ENCODE measurements at places on chromosomes 3 and 15.

DNA sequence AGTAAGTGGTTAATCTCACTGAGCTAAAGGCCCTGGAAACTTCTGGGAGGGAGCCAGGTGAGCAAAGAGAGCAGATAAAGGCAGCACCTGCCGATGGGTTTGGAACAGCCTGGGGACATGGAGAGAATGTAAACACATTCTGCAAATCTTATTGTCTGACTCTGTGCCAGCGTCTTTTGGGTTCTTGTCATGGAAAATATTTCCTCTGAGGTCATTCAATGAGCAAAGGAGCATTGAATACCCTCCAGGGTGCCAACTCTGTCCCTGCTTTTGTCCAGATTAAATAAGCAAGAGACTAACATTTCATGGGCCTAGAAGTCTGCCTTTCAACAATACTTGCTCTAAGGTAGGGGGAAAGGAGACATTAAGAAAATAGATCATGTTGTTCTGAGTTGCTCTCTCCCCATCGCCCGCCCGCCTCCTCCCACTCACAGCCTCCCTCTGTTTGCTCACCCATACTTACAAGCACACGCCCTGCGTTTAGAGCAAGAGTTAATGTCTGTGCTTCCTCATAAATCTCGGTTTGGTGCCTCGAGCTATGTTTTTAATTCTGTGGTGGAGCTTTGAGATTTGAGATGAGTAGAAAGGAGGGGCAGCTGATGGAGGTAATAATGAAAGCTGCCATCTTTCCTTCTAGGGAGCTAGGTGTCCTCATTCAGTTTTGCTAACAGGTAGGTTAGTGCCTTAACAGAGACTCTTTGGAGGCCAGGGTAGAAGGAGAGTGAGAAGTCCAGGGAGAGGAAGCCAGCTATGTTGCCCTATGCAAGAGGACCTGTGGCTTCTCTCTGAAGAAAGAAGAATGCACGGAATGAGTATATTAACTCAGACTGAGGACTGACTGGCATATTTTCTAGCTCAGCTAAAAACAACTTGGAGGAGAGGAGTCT is 132.9 kb downstream of the TPRG1 start:
- DNase-seq: peak; percentile 100

- DNase-seq: no peak
Observed at GRCh38 chr3:8210882-8211341, 290.7 kb upstream of the LMCD1 start.

DNA sequence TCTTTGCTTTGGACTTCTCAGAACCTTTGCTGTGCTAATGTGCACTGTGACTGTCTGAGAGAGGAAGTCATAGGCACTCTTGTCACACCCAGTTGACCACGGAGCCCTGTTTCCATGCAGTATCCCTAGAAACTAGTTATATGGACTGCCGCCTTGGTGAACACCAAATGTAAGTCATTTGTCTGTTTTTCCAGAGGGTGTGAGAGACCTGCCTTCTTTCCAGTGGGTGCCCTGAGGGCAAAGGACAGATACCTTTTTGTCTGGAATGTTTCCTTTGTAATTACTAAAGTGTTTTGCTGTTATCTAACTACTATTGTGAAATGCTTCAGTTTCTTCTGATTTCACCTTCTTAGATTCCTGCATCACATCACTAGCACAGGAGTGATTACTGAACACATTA is 91.8 kb downstream of the LARS2 start:
- no peak for DNase-seq

DNA sequence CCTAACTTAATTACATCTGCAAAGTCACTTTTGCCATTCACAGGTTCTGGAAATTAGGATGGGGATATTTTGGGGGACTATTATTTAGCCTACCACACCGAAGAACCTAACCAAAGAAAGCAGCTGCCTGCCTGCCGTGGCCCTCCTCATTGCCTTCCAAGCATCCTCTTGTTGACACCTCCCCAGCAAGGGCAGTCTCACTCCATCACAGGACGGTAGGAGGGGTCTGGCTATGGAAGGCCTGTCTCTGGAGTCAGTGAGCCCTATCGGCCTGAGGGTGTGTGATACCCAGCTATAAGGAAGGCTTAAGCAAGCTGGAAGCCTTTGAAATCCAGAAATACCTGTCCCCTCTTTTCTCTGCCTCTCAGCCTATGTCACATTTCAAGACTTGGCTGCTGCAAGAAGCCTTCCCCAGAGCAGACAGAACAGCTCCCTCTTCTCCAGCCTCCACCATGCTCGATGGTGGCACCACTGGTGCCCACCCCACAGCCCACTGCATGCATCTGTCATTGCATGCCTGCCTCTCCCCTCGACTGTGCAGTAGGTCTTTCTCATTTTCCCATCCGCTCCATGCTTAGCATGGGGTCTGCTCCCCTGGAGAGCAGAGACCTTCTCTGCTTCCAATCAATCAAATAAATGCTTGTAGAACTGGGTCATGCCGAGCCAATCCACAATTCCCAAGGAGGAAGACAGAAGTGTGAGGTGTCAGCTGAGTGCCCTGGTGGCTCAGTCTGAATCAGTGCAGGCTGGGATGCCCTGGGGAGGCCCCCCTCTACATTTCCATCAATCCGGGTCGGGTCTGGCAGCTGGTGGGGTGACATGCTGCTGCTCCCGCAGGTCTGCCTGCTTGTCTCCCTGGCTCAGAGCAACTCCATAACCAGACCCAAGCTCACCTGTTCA is 23.9 kb upstream of the LOXL1 start:
- no peak for DNase-seq

DNA sequence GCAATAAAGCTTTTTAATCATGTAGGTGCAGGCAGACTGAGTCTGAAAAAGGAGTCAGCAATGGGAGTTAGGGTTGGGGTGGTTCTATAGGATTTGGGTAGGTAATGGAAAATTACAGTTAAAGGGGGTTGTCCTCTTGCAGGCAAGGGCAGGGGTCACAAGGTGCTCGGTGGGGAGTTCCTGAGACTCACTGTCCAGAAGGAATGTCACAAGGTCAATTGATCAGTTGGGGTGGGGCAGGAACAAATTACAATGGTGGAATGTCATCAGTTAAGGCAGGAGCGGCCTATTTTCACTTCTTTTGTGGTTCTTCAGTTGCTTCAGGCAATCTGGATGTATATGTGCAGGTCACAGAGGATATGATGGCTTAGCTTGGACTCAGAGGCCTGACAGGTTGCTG is 13.9 kb downstream of the CCR5AS start:
- DNase-seq: no peak

DNA sequence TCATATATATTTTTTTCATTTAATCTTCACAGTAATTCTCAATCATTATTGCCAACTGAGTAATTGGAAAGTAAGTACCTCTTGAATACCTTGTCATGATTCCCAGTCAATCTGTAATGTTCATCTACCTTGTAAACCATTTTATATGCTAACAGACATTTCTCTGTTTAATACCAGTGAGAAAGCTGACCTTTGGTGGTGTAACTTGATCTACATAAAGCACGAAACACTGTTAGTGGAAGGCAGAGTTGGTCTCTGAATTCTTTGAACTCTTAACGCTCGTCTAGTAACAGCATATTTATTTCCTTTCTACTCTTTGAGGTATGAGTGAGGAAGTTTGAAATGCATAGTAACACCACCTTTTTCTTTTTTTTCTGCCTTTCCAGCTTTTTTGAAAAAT is 59.5 kb downstream of the SLC25A26 start:
- no peak for DNase-seq

GRCh38 chr15:78018946-78019644 is 58.4 kb downstream of the TBC1D2B start:
- no peak for DNase-seq

- no peak for DNase-seq
Observed at GRCh38 chr3:125137358-125138033, 75.1 kb downstream of the SLC12A8 start.

DNA sequence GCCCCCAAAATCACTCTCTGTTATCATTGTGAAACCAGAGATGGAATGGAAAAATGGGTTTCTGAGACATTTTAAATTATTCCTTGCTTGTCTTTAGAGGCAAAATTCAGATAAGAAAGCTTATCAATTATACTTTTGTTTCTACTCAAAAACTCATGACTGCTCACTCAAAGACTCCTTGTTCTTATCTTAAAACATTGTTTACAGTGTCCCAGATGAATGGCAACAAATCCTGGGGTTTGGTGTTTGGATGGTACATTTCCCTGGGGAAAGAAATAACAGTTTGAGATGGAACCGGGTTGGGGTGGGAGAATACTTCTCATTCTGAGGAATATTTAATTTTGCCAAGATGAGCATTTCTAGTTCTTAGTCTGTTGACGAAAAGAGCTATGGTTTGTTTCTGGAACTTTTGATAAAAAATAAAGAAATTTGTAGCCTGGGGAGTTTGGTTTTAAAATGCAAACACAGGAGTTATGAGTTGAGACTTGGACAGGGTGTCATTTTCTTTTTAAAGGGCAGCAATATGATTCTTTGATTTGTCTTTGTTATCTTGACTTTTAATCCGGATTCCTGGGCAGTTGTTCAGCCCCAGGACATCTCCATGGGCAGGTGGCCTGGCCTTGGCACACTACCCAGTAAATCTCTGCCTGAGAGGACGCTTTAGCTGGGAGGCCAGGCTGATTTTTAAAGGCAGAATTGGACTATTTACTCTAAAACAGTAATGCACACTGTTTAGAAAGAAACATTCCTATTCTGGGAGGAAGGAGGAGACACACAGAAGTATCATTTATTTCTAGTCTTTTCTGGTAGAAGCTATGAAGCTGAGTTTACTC is 32.4 kb downstream of the BTD start:
- no peak for DNase-seq

- no peak for DNase-seq
Observed at GRCh38 chr3:39982665-39983357, 173.4 kb downstream of the MYRIP start.

DNA sequence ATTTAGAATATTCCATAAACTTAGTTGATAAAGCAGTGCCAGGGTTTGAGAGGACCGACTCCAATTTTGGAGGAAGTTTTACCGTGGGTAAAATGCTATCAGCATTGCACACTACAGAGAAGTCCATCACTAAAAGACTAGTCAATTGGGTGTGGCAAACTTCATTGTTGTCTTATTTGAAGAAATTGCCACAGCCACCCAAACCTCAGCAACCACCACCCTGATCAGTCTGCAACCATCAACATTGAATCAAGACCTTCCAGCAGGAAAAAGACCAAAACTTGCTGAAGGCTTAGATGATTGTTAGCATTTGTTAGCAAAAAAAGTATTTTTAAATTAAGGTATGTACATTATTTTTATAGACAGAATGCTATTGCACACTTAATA is 60.5 kb downstream of the KLF13 start:
- DNase-seq: no peak

DNA sequence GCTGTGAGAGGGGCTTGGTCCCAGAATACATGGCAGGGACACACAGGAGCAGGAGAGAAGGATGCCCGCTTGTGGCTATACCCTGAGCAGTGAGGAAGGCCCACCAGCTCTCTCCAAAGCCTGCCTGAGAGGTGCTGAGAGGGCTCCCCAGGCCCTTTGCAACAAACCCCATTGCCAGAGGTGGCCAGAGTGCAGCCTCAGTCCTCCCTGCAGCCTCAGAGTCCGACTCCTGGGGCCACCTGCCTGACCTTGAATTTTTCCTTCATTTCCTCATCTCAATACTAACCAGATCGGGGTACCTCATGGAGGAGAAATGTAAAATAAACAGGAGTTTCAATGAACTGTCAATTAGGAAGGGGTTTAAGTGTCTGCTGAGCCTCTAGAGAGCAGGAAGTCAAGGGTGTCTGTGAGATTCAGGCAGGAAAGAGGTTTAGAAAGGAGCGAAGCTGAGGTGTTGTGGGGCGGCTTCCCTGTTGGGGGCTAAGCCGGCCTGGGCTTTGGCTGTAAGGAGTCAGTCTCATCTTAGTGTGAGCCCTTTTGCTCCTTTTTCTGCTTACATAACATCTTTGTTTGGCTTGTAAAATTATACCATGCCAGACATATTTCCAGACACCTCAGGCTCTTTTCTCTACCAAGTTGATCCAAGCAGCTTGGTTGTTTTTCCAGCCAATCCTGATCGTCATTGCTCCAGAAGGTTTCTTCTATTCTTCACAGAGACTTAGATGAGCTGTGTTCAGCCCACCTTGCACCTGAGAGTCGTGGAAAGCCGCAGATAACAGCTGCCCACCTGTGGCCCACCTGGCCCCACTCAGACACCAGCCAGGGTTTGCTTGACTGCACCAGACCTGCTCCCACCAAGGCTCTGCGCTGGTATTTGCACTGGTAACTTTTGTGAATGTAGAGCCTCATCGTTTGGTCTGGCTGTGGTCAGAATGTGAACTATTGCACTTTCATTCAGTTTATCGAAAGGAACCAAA is 36.7 kb downstream of the CMTM7 start:
- no peak for DNase-seq

- DNase-seq: no peak
Observed at GRCh38 chr3:59267021-59267420, 217.2 kb upstream of the CFAP20DC start.

DNA sequence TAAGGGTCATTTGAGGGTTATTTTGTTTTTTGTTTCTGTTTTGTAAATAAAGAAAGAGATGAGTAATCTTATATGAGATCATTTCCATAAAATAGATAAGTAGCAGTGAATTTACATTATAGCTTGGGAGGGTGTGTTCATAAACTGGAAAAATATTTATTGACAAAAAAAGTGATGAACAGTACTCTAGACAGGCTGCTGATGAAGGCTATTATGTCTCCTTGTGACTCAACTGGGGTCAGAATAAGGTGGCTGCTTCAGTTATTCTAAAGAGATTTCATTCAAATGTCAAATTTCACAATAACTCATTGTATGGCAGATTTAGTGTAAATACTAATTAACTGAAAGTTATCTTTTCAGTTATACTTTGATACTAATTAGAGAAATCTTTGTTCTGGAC is 251.1 kb upstream of the CMC1 start:
- no peak for DNase-seq

GRCh38 chr3:13093687-13094086 is 20.5 kb upstream of the IQSEC1 start:
- no peak for DNase-seq

- DNase-seq: peak; percentile 49
Observed at GRCh38 chr3:135895106-135895733, 70.3 kb upstream of the PPP2R3A start.

DNA sequence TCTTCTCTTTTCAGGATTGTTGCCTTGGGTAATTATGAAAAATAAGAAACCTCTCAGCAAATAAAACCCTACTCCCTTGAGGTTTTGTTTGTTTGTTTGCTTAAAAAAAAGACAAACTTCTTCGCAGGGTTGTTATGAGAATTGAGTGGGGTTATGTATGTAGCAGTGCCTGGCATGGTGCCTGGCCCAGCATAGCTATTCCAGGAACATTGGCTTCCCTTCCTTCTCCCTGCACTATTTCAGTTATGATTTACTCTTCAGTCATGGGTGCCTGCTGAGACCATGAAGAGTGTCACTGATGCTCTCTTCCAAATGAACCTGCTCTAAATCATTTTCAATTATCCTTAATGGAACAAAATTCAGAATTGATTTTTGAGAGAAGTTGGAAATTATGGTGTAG is 283.5 kb upstream of the ROPN1 start:
- DNase-seq: no peak

DNA sequence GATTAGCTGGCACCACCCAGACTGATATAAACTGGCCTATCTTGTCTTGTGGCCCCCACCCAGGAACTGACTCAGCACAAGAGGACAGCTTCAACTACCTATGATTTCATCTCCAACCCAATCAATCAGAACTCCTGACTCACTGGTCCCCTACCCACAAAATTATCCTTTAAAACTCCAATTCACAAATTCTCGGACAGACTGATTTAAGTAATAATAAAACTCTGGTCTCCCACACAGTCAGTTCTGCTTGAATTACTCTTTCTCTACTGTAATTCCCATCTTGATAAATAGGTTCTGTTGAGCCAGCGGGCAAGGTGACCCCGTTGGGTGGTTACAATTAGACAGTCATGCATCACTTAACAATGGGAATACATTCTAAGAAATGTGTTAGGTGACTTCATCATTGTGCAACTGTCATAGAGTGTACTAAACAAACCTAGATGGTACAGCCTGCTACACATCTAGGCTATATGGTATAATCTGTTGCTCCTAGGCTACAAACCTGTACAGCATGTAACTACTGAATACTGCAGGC is 48.1 kb upstream of the MAP4 start:
- no peak for DNase-seq
